ENCODE measurements at places on chromosomes 2 and 18.

DNA sequence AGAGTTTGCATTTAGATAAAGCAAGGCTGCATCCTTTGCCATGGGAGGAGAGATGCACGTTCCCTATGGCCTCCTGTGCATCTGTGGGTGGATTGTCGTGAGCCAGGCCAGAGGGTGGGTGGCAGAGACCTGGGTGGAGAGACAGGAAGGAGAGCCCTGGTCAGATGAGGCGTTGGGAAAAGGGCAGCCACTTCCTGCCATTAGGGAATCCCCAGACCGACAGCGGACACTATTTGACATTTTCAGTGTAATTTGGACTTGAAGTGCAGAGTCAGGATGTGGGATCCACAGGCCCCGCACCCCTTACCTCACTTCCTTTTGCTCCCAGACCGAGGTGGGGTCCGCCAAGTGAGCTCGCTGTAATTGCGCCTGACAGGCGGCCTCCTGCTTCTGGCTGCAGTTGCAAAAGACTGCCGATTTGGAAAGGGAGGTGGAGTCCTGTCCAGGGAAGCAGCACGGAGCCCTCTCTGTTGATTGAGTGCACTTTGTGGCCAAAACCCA, 150.0 kb downstream of the DYSF start:
- DNase-seq: no peak

- DNase-seq: no peak
Measured at GRCh38 chr18:75981102-75981501, 513.9 kb downstream of the ZNF516 start.

DNA sequence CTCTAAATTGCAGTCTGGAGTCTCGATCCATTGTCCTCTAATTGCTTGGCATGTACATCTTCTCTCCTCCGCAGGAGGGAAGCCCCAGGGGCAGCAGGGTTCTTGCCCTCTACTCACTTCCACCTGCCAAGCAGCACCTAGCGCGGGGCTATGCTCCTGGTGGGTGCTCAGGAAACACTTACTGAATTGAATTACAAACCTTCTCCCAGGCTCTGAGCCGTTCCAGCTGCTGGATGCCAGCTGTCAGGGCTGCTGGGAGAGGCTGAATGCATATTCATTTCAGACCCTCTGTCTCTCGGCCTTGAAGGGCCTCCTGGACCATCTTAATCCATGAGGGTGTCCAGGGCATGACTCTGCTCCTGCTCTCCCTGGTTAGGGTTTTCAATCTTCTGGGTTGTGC, 94.0 kb downstream of the CELF4 start:
- DNase-seq: no peak

DNA sequence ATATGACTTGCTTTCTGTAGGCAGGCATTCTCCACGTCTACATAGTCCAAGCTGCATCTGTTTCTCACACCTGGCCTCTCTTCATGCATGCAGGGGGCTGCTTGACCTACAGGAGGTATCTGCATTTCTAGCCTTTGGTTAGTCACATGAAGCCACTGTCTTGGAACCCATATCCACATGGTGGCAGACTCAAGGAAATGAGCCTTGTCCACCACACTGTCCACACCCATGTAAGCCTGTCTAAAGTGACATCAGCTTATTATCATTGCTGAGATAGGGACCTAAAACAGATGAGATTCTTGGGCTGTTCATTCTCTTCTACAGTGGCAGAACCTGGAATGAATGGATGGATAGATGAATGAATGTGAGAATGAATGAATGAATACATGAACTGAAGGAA, 160.4 kb downstream of the DOCK10 start:
- no peak for DNase-seq

DNA sequence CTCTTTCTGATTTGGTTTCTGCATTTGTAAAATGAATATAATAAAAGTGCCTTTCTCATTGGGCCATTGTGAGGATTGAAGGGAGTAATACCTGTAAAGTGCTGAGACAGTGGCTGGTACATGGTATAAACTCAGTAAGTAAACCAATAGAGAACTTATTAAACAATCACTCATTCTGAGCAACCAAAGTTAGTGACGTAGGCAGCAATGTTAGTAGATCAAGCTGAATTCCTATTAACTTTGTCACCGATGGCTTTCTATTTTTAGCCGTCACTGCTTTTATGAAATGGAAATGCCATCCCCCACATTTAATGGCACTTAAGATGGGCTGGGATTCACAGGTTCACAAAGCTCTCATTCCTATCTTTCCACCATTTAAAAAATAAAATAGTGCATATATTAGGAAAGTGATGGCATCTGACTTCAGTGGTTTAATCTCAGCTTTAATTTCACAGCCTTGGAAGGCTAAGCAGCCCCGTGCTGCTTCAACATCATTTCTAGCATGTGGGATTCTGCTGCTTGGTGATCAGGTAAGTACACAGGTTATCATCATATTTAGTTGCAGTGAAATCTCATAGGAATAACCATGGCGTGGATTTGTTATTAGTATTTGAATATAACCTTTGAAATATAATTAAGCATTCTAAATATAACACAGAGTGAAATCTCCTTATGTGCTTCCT, 17.6 kb upstream of the PPP4R1 start:
- DNase-seq: no peak

GRCh38 chr2:178865146-178865936, 58.1 kb upstream of the TTN start:
- DNase-seq: no peak

DNA sequence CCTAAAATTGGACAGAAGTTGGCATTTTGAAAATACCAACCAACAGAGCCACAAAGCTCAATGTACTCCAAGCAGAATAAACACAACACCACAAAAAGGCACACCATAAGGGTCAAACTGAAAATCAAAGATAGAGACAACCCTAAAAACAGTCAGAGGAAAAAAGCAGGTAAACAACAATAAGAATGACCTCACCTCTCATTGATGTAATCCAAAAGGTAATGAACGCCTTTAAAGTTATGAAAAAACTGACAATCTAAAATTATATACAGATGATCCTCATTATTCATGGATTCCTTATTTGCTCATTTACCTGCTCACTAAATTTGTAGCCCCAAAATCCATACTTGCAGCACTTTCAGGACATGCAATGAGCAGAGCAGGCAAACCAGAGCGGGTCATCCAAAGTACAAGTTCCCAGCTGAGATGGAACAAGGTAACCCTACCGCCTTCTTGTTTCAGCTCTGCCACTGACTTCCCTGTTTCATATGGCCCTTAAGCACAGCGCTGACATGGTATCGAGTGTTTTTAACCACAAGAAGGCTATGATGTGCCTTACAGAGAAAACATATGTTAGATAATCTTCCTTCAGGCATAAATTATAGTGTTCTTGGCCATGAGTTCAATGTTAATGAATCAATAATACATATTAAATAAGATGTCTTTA, 17.0 kb downstream of the RTN4 start:
- DNase-seq: no peak

- no peak for DNase-seq
Measured at GRCh38 chr2:18544171-18544570, 16.3 kb downstream of the RDH14 start.

- DNase-seq: no peak
Measured at GRCh38 chr2:1072250-1072649, 121.6 kb downstream of the SNTG2 start.

DNA sequence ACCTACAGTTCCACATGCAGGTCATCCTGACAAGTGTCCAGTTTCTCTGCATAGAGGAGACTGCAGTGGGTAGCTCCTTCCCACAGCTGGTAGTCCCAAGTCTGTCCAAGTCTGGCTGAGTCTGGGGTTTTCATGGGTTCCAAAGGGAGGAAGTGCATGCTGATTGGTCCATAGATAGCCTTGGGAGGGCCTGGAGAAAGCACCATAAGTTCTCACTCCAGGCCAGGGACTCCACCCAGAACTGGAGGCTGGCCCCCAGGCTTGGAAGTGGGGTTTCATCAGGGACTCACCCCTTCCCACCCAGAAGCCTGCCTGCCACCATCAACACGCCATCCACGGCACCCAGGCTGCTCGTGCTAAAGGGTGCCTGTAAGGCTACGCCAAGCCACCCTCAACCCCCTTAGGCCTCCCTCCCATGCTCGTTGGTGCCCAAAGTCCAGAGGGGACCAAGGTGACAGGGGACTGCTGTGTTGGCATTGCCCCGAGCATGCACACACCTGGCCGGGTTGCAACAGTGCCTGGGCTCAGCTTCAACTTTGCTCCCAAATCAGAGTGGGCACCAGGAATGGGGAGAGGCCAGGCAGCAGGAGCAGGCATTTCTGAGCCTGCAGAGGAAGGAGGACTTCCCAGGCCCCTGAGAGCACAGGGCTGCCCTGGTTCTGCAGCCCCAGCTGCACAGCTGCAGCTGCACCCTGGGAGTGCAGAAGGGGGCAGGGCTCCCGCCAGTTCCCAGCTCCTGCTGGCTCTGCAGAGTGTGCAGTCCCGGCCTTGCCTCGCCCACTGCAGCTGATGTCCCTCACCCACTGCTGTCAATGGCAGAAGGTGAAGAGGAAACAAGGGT, 116.5 kb upstream of the MAP2 start:
- no peak for DNase-seq

DNA sequence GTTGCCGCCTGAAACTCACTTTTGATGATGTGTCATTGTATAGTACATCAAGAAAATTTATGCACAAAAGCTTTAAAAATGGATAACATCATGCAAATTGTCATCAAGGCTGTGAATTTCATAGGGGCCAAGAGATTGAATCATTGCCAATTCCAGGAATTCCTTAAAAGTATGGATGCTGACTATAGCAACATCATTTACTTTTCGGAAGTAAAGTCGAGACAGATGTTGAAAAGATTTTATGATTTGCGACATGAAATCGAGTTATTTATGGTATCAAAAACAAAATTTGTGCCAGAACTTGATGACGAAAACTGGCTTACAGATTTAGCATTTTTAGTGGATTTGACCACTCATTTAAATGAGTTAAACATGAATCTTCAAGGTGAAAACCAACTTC, 56.3 kb downstream of the ASB1 start:
- no peak for DNase-seq

- no peak for DNase-seq
Measured at GRCh38 chr18:49747876-49748275, 65.5 kb downstream of the ACAA2 start.

GRCh38 chr18:2707551-2708168, 52.1 kb downstream of the SMCHD1 start:
- DNase-seq: no peak

DNA sequence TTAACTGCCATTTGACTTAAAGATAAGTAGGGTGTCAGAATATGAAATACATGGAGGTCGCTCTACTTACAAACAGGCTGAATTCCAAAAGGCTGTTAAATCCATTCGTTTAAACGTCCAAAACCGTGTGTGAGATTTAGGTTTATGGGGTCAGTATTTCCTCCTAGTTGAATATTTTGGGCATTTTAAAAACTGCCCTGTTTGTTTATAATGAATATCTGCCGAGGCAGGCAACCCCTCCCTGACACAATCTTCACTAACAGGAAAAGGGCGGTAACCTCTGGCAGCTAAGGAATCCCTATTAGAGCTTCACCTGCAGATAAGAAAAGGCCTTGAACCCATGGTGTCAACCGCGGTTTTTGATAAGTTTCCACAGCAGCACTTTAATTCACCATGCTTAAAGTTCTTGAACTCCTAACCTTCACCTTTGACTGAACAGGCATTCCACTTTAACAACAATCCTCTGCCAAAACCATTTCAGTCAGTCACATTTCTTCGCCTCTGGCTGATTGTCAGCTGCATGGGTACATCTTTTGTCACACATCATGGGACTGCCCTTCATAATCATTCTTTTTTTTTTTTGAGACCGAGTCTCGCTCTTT, 17.8 kb downstream of the TRAK2 start:
- no peak for DNase-seq

- no peak for DNase-seq
Measured at GRCh38 chr2:200173691-200174090, 132.8 kb upstream of the SPATS2L start.

- no peak for DNase-seq
Measured at GRCh38 chr2:121408641-121409040, 122.0 kb upstream of the RNU4ATAC start.

DNA sequence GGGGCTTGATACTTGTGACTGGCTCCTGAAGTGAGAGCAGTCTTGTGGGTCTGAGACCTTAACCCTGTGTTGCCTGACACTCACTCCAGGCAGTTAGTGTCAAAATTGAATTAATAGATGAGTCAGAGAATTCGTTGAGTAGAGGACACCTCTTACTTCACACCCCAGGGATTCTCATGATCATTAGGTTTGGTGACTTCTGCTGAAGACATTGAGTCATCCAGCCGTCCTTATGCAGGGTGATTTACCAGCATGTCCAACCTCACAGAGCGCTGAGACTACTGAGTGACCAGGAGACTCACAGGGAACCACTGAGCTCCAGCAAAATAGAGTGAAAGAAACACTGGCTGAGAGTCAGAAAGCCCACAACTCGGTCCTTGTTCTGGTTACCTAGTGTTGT, 36.0 kb upstream of the EVA1A start:
- DNase-seq: no peak

DNA sequence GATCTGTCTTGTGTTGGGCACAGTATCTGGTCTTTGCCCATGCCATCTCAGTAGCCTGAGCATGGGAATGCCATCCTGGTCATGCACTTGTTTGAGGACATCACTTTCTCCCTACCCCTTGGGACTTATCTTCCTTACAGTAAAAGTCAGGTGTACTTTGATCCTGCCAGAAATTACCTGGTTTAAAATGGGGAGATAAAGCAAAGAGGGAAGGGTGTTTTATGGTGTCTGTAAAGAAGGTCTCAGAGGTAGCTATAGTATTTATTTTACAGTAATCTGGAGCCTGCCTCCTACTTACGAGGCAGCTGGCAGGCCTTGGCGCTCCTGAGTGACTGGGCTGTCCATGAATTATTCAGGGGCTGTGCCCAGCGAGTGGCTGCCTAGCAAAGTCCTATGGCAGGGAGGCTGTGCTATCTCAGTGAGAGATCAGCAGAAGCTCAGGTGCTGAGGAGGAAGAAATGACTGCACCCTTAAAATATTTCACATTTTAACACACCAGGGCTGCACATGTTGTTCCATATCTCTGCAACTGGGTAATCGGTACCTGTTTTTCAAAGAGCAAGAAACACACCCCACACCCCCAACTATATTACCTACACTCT, 93.9 kb downstream of the SPTBN1 start:
- DNase-seq: peak; percentile 59

DNA sequence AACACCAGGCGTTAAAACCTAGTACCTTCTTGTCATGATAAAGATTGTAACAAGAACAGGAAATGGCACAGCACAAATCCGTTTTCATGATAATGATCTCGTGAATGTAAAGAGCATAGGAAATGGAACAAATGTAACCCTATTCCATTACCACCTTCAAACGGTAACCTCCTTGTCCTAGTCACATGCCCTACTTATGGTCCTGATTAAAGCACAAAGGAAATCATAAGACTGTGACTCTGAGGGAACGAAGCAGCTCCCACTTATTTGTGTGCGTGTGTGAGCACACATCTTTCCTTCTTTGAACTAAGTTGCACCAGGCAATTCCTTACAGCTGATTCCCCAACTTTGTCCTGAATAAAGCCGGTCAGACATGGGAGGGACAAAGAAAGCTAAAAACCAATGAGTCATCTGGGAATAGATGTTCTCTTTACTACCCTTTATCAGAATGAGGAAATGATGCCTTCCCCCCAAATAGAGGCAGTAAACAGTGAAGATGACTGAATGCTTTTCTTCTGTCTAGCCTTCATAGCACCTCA, 192.6 kb downstream of the IKZF2 start:
- no peak for DNase-seq

Data from Ammon's horn (tissue), 1 donor.